Activated naive CD8-positive, alpha-beta T cell treated with anti-CD3 and anti-CD28 coated beads, Interleukin-2, amount 10 ng/mL, durations not matched to agents 7 days and 5 days (primary cell): ENCODE measurements at places on chromosomes 4 and X.

DNA sequence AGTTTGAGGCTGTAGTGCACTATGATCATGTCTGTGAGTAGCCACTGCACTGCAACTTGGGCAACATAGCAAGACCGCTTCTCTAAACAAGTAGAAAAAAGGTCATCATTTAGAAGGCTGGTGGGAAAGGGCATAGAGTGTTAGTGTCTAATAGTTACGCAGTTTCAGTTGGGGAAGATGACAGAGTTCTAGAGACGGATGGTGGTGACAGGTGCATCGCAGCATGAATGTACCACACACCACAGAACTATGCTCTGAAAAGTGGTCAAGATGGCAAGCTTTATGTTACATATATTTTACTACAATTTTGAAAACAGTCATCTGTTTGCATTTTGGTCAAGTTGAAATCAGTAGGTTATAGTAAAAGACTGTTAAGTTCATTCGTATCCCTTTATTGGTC lies 23.7 kb upstream of the CLDN34 start:
- no peak for DNase-seq

GRCh38 chr4:61864286-61864685 lies 664.2 kb downstream of the ADGRL3 start:
- no peak for DNase-seq

GRCh38 chrX:65035446-65035770 lies 59.2 kb upstream of the ZC4H2 start:
- no peak for DNase-seq

GRCh38 chr4:137961051-137961438 lies 281.1 kb downstream of the SLC7A11 start:
- no peak for DNase-seq

GRCh38 chrX:115650916-115651315 lies 89.9 kb downstream of the PLS3 start:
- no peak for DNase-seq

DNA sequence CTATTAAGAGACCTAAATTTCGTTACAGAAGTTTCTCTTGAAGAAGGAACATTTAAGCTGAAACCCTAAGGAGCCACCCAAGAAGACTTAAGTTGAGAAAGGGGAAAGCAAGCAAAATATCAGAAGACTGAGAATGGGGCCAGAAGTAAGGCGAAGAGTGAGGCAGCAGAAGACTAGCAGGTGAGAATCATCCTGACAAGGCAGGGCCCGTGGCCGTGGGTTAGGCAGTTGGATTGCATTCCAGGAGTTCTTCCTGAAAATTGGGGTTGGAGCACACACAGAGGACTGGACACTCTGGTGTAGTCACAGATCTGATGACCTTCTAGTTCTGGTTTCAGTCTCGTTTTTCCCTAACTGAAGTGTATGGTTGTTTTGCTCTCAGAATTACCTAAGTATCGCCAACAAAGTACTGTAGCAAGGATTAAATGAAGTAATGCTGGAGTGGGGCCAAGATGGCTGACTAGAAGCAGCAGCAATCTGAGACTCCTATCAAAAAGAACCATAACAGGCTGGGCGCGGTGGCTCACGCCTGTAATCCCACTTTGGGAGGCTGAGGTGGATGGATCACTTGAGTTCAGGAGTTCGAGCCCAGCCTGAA lies 94.4 kb upstream of the GUCY1A1 start:
- no peak for DNase-seq

GRCh38 chr4:145090380-145090779 lies 7.6 kb downstream of the ANAPC10 start:
- DNase-seq: no peak

- DNase-seq: no peak
Measured at GRCh38 chr4:40564004-40564403, 65.7 kb downstream of the RBM47 start.

DNA sequence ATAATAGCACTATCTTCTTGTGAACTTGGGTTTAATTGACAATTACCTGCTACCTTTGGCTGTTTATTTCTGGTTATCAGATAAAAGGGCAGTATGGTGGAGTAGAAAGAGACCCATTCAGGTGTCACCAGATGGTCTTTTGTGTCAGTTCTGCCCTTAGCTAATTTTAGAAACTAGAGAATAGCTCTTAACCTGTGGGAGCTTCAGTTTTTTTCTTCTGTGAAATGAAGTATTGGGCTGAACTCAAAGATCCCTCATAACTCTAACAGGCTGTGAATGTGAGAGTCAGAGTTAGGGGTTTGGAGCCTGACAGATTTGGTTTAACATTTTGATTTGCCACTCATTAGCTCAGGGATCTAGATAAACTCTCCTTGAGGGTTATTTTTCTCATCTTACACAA lies 335.2 kb downstream of the PPP1R2C start:
- no peak for DNase-seq

DNA sequence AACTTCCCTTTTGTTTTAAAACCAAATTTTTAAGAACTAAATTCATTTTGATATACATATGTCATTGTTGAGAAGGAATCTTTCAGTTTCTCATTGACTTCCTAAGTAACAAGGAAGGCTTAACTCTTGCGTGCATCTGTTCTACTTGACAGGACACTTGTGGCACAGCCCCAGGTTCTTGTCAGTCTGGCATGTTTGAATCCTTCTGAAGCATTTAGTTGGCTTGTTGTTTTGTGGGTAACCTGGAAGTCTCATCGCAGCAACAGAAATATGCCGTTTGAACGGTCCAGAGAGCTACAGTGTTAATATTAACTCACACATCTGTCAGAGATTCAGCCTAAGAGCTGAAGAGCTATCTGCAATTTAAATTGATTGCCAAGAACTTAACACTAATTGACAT lies 76.0 kb downstream of the GLRA3 start:
- DNase-seq: no peak

DNA sequence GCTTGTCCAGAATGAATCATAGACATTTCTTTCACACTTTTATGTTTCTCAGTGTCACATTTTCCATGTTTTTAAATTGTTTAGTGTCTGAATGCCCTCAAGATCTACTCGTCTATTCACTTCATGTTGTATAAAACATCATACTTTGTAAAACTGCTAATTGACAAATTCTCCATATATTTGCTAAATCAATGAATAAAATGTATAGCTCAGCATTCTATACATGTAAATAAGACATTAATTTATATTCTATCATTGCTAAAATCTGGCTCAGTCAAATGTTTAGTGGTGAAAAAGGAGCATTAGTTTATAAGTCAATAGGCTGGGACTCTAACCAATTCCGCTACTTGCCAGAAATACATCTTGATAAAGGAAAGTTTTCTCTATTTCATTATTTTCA lies 379.6 kb downstream of the NAF1 start:
- DNase-seq: no peak

GRCh38 chr4:71677568-71677967 lies 106.3 kb downstream of the GC start:
- no peak for DNase-seq

- DNase-seq: no peak
Measured at GRCh38 chr4:85610450-85610849, 135.5 kb downstream of the ARHGAP24 start.

DNA sequence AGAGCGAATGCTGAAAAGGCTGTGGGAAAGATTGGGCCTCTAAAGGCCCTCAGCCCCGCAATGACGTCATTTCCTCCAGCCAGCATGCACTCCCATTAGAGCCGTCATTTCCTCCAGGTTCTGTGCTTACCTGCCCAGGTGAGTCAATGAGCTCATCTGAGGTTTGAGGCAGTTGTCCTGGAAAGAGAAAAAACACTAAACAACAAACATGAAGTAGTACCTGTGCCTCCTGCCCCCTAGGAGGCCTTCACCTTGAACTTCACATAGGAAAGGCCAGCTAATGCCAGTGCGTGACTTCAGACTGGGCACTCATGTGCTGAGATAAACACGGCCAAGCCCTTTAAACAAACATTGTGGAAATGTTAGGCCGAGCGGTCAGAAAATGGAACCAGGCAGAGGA lies 55.9 kb downstream of the FHDC1 start:
- no peak for DNase-seq

GRCh38 chrX:150775569-150776350 lies 82.6 kb downstream of the MTMR1 start:
- no peak for DNase-seq

- no peak for DNase-seq
Measured at GRCh38 chr4:33482773-33483172, 2761.5 kb downstream of the ARAP2 start.

DNA sequence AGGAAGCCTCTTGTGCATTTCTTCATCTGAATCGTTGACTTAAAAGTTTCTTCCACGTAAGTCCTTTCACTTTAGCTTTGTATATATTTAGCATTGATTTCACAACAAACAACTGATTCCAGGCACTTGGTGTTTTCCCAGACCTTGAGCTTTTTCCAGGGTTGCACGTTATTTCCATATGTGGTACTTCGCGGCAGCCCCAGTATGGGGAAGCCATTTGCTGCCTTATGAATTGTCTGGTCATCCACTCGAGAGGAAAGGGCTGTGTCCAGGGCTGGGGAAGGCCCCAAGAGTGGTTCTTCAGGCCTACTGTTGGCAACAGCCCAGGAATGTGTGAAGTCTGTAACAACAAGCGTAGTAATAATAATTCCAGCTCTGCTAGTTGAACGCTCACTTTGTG lies 2.8 kb upstream of the TLR8 start:
- no peak for DNase-seq

DNA sequence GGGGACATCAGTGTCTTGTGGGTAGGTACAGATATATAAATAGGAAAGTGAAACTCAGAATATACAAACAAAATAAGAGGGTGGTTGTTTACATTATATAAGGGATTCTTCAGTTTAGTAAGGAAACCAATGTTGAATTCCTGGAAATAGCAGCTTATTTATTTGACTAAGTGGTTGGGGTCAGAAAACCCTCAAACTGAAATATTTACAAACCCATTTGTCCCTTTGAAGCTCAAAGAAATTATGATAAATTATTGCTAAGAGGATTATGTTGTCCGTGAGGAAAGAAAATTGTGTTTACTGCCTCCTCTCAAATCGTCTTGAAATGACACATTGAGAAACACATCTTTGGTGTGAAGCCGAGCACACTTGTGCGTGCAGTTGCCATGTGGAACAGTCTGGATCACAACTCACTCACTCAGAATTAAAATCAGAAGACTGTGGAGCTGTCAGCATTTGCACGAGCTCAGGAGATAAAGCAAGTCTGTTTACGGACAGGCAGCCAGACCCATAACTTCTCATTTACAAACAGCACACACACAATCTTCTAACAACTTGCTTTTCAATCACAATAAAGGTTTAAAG lies 46.8 kb upstream of the SETD7 start:
- DNase-seq: no peak

DNA sequence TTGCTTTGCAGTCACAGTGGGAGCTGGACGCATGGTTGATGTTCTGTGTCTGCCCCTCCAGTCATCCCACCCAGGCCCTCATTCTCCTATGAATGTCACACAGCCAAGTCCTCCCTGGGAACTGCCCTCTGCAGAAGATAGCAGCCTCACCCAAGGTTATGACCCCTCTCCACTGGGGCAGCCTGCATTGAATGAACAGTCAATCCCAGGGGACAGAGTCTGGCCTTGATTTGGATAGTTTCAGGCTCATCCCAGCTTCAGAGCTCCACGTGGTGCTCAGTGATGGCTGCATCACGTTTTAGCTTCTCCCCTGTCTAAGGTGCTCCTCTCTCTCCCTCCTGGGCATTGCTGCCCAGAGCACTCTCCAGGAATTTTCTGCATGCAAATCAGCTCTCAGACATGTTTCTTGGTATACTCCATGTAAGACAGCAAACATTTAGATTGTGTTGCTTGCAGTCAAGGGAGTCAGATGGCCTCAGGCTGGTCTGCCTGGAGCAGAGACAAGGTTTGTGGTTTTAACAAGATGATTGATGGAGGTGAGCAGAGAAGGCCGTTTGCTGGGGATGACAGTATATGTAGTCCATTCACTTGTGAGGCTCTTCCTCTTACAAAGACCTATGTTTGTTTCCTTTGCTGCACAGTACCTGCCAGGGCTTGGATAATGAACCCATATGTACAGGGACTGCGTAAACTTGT lies 56.1 kb upstream of the MSX1 start:
- DNase-seq: no peak

DNA sequence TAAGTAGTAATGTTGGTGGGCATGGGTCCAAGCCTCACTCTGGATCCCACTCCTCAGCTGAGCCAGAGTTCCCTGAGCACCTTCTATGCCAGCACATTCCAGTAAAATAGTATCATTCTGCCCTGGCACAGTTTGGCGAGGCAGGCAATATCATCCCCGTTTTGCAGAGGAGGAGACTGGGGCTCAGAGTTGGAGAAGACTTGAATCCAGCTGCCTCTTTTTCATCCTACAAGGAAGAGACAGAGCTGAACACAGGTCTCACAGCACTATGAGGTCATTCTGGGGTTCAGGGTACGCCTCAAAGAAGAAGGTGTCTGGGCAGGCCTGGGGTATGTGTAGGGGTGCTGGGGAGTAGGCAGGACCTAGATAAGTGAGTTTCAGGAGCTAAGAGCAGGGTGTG lies 103.9 kb upstream of the STX18 start:
- no peak for DNase-seq

GRCh38 chr4:61277785-61278760 lies 77.9 kb downstream of the ADGRL3 start:
- DNase-seq: no peak

GRCh38 chr4:84389406-84389805 lies 109.7 kb downstream of the NKX6-1 start:
- DNase-seq: no peak

DNA sequence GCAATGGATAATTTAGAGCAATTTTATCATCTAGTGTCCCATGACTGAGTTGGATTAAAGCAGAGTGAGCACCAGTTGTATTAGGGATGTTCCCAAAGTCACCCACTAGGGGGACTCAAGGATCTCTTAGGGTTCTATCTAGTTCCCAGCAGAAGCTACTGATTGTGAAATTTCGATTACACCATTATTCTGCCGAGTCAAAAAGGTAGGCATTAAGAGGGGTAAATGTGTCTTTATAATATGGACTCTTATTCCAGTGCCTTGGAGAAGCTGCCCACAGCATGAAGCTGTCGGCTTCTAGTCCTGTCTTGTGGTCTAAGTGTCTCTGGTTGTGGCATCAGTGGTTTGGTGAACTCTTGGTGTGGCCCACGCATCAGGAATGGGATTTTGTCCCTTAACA lies 53.3 kb downstream of the RGS12 start:
- no peak for DNase-seq

DNA sequence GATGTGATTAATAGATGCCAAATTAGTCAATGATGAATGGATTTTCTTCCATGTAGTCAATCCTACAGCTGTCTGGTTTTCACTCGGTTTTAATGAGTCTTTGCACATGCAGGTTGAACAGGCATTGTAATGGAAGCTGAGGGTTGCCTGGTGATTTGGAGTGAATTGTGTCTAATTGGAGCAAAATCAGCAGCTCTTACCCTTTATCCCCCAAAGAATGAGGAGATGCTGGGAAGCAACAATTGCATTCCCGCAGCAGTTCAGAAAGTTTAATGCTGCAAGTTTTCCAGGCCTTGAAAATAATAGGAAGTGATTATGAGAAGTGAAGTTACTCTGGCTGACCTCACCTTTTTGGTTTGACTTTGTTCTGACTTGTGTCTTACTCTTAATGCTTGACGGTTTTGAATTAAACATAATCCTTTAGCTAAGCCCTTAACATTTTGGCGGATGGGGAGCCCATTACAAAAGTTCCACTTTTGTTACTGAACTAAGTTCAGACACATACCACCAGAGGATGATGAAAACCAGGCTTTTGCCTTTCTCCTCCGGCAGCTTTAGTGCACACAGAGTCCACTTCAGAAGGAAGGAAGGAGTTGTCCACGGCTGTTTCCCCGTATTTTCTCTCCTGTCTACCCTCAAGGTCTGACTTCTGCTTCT lies 78.8 kb upstream of the TBC1D9 start:
- no peak for DNase-seq
